Stimulated activated CD4-positive, alpha-beta T cell treated with anti-CD3 and anti-CD28 coated beads, Interleukin-12 subunit alpha, Interleukin-12 subunit beta, amount 100 ng/mL, for 24 hours (primary cell): ENCODE measurements at places on chromosomes 16 and 17.

- no peak for DNase-seq
Measured at GRCh38 chr17:59355702-59356325, 24.4 kb downstream of the YPEL2 start.

- DNase-seq = no peak
Measured at GRCh38 chr16:74726716-74727115, 26.1 kb upstream of the MLKL start.

GRCh38 chr16:30677931-30678585, 19.8 kb downstream of the FBRS start:
- no peak for DNase-seq

DNA sequence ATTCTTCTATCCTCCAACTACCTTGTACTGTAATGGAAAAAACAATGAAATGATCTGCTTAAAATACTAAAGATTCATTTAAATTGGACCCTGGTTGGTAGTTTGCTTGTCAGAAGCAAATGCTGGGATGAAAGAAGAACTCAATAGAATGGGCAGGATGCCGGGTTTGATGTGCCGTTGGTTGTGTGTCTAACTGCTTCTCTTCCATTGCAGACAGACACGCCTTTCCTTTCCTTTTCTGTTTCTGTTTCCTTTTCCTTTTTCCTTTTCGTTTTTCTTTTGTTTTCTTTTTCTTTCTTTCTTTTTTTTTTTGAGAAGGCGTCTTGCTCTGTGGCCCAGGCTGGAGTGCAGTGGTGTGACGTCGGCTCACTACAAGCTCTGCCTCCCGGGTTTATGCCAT, 64.6 kb downstream of the PLCG2 start:
- no peak for DNase-seq

DNA sequence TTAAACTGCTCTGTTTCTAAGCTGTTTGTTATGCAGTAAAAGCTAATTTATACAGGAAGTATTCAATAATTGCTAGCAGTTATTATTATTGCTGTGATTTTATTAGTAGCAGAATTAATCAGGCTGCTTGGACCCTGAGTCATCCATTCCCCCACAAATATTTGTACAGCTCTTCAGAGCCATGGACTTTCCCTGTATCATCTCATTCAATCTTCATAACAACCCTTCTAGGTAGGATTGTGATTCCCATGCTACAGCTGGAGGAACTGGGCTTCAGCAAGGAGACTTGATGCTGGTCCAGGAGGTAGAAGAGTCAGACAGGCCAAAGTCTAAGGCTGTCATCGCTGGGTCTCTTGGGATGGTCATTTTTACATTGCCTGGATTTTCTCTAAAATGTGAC, 208.3 kb downstream of the C16orf95 start:
- DNase-seq = no peak

DNA sequence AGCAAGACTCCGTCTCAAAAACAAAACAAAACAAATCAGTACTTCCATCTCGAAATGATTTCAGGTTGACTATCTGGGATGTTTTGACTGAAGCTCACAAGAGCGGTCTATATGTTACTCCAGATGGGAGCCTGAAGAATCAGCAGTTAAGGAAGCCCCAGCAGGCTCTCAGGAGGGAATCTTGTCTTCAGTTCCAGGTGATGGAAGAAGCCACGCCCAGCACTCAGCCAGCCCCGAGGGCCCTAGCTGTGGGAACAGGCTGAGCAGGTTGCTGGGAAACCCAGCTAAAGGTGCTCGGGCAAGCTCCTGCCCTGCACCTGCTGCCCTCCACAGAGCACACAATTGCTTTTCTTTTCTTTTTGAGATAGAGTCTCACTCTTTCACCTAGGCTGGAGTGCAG, 32.4 kb downstream of the WIPI1 start:
- DNase-seq = no peak

- no peak for DNase-seq
Measured at GRCh38 chr16:76670125-76670857, 393.1 kb downstream of the CNTNAP4 start.

DNA sequence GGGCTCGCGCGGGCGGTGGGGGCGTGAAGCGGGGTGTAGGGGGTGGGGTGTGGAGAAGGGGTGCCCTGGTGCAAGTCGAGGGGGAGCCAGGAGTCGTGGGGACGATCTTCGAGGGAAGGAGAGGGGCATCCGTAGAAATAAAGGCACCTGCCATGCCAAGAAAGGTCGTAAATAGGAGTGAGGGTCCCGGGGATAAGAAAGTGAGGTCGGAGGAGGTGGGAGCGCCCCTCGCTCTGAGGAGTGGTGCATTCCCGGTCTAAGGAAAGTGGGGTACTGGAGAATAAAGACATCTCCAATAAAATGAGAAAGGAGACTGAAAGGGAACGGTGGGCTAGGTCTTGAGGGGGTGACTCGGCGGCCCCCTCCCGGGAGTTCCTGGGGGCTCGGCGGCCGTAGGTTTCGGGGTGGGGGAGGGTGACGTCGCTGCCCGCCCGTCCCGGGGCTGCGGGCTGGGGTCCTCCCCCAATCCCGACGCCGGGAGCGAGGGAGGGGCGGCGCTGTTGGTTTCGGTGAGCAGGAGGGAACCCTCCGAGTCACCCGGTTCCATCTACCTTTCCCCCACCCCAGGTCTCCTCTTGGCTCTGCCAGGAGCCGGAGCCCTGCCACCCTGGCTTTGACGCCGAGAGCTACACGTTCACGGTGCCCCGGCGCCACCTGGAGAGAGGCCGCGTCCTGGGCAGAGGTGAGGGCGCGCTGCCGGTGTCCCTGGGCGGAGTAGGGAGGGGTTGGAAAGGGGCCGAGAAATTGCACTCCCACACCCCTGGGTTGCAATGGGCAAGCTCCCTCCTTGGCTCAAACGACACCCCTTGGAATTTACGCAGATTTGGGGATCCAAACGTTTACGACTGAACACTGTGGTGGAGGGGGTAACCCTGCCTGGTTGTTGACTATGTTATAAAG, 888 bp downstream of the CDH1 start:
- no peak for DNase-seq

DNA sequence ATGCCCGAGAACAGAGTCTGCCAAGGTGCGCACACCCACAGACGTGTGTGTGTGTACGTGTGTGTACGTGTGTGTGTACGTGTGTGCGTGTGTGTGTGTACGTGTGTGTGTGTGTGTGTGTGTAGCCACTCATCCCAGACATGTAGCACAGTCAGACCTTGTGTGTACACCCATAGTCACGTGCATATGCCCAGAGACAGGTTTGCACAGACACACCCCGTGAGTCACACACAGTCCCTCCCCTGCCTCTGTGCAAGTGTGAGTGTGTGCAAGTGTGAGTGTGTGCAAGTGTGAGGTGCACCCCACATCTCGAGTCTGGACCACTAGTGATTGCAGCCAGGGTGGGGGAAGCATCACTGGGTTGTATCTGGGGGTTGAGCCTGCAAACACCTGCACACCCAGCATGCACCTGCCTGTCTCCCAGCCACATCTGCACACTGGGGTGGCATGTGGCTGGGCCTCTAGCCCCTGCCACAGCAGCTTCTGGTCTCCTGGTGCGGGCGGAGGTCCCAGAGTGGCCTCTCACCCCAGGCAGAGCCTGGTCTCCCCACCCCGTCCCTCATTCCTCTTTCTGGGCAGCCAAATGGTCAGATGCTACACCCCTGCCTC, 23.6 kb downstream of the BAHCC1 start:
- no peak for DNase-seq

GRCh38 chr16:78390092-78390491, 290.6 kb downstream of the WWOX start:
- DNase-seq = no peak
